Fibroblast of pulmonary artery (primary cell): ENCODE measurements at places on chromosomes 7 and 10.

- DNase-seq: peak; percentile 11
Measured at GRCh38 chr10:30313579-30314350, 35.3 kb downstream of the MTPAP start.

GRCh38 chr7:71775648-71776047, 636.5 kb downstream of the CALN1 start:
- no peak for DNase-seq

GRCh38 chr10:73730153-73730906, 13.8 kb upstream of the SEC24C start:
- DNase-seq: peak; percentile 91

DNA sequence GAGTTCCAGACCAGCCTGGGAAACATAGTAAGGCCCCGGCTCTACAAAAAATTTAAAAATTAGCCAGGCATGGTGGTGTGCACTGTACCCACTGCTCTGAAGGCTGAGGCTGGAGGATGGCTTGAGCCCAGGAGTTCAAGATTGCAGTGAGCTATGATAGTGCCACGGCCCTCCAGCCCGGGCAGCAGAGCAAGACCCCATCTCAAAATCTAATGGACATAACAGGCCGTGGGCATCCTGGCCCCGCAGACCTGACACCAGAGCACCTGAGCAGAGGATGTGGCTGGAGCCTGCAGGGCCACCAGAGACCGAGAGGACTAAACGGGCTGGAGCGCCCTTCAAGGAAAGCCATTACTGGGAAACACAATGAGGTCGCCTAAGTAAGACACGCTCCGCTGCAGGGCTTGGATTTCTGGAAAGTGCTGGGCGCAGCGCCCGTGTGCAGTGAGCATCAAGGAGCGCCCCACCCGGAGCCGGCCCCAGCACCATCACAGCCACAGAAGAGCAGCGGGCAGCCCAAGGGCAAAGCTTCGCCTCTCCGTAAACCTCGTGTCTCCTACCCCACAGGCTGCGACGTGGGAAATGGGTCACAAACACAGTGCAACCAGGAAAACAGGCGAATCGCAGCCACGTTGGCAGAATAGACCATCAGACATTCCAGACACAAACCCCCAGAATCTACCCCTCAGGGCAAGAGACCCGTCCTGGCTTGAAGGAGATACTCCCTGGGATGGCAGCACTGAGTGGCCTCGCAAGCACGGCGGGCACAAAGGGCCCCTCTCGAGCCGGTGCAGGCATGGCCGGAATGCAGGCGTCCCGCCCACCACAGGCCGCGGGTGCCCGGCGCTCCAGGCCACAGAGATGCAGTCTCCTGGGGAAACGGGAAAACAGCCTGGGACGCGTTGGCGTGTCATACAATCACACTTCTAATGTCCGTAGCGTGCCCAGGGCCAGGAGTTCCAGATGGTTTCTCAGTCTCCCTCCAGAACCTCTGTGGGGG, 4.9 kb downstream of the RADIL start:
- no peak for DNase-seq

- no peak for DNase-seq
Measured at GRCh38 chr10:103457176-103457712, 1.5 kb downstream of the CALHM1 start.

DNA sequence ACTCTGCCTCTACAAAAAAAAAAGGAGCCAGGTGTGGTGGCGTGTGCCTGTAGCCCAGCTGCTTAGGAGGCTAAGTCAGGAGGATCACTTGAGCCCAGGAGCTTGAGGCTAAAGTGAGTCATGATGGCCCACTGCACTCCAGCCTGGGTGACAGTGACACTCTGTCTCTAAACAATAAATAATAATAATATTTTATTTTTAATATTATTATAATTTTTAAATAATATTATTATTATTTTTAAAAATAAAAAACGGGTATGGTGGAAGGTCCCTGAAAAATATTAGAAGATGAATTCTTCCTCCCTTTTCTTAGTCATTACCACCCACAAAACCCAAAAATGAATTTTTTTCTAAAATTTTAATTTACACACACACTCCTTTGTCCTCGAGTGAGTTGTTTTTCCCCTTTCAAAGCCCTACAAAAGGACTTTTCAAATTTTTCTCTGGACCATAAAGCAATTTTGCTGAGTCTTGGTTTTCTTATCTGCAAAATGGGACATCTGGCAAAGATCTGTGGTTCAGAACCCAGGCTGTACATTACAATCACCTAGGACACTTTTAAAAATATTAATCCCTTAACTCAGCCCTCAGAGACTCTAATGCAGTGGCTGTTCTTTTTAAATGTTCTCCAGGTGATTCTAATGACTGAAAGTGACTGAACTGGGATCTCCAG, 174.0 kb upstream of the NEBL start:
- DNase-seq: no peak

- DNase-seq: no peak
Measured at GRCh38 chr7:158550394-158550700, 37.3 kb downstream of the PTPRN2 start.
